ENCODE measurements at places on chromosomes 3 and 15.

- no peak for DNase-seq
Observed at GRCh38 chr15:23628612-23629233, 18.9 kb downstream of the MAGEL2 start.

- DNase-seq: no peak
Observed at GRCh38 chr3:175005193-175005592, 146.1 kb downstream of the NAALADL2 start.

DNA sequence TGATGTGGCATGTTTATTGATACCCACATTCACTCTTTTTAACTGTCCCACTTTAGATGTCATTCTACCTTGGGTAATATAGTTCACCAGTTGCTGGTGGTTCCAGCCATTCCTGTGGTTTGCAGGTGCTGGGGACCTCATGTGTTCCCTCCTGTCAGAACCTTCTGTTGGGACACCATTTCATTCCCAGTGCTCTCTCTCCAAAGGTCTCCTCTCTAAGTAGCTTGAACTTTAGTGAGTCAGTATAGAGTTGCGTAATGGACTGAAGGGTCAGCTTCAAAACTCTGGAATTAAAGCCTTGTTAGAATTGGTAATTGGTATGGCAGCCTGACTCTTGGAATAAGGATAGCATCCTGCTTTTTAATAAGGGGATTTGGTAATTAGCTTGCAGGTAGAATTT, 108.5 kb downstream of the PLCL2 start:
- no peak for DNase-seq

GRCh38 chr15:75905231-75905630, 1.6 kb downstream of the FBXO22 start:
- no peak for DNase-seq

DNA sequence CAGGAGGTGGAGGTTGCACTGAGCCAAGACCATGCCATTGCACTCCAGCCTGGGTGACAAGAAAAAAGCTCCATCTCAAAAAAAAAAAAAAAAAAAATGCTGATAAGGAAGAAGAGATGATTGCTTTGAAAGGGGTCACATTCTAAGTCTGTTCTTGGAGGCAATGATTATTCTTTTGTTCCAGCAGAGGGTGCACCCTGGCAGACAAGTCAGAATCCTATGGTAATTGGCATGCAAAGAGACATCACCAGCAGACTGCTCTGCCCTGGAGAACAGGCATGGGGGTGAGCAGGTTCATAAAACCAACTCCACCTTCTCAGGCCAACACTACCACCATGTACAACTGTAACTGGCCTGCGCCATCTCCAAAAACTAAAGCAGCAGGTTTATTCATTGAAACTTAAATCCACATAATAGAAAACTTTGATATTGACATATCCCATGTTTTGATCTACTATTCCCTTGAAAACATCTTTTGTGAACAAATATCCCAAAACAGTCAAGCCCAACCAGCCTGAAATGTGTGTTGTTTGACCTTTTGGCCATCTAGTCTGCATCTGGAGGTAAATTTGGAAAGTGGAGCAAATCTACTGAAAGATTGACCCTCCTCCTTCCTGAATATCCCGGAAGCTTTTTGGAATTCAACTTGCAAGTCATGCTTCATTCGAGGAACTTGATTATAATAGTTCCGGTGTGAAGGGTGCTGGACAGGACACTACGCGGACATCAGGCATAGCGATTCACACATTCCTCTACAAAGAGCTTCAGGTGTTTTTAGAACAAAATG, 100.3 kb downstream of the MECOM start:
- DNase-seq: no peak

- DNase-seq: no peak
Observed at GRCh38 chr15:39622660-39623516, 42.0 kb downstream of the THBS1 start.

DNA sequence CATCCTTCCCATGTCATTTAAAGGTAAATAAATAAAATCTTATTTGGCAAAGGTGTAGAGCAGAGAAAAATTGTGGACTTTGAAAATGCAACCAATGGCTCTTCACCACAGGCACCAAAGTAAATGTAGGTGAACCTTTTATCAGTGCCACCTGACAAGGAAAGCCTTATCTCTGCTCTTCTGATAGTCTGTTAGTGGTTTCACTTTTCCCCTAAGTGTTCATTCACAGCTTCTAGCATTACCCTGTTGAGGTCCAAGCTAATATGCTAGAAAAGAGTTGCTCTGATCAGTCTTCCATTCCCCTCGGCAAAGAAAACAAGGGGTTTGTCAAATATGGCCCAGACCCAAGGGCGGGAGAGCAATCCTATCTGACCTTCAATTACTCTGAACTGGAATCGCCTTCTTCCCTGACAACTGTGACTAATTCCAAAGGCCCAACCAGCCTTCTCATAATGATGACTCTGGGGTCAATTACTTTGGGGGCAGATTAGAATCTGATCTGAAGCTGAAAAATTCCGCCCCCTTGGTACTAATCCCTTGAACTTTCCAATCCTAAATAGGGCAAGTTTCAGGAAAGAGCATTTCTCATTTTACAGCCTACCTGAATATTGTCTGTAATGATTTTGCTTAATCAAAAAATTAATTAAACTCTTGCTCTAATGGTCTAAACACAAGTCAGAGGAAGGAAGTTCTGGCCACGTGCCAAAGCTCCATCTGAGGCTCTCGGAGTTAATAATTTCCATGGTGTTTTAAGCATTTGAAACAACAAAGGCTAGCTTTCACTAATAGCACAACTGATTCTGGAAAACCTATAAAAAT, 52.4 kb downstream of the SETMAR start:
- peak; percentile 68 for DNase-seq

- no peak for DNase-seq
Observed at GRCh38 chr15:68400066-68400456, 31.9 kb downstream of the ITGA11 start.

GRCh38 chr15:69493406-69493805, 40.8 kb downstream of the RPLP1 start:
- no peak for DNase-seq

DNA sequence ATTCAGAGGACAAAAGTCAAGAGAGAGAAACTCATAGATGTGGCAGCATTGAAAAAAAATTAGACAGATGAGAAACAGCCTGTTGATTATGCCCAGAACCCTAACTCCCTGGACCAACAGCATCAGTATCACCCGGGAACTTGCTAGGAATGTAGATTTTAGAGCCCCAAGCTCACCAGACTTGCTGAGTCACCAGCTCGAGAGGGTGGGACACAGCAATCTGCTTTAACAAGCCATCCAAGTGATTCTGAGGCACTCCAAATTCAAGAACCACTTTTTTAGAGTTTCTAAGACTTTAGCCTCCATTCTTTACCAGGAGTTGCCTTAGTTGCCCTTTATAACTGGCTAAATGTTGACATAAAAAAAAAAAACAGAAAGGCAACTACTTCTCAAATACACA, 70.9 kb downstream of the CGGBP1 start:
- no peak for DNase-seq

GRCh38 chr15:92050220-92050898, 196.9 kb downstream of the SLCO3A1 start:
- no peak for DNase-seq

All from right cardiac atrium (tissue), 5 donors.